ENCODE measurements at places on chromosomes 6 and 20.
A peak's percentile ranks its signal among the peaks of the same experiment; 100 is the strongest.

DNA sequence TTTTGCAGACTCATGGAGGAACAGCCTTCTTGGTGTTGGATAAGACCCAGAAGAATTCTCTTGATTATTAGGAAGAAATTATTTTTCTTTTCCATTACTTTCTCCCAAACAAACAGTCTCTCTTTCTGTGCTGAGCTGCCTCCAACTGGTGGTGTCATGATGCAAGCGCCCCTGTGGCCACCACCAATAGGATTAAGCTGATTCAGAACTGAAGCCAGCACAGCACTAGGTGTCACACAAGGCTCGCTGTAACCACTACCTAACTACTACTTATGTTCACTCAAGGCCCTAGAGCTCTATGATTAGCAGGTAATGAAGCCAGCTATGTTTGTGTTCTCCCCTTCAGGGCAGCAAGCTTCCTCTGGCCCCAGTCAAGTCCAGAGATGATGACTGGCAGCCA is 123.4 kb downstream of the HTR1B start:
- no peak for DNase-seq

DNA sequence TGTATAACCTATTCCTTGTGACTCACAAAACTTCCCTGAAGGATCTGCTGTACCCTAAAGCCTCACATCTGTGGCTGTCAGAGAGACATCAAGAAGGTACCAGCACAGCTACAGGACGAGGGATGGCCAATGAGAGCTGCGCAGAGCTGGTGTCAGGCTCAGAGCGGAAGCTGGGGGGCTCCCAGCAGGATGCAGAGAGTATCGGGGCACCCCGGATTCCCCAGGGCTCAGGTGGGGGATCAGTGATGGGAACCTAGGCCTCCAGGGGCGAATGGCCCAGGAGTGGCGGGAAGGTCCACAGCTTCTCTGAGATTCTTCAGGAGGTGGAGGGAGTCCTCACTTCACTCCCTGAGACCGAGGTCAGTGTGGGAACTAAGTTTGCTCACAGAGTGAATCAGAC is 30.9 kb upstream of the SMOC2 start:
- DNase-seq = no peak

- peak; percentile 77 for DNase-seq
Observed at GRCh38 chr6:169340395-169340794, 86.7 kb upstream of the THBS2 start.

- no peak for DNase-seq
Observed at GRCh38 chr6:2658788-2659187, 91.9 kb downstream of the MYLK4 start.

DNA sequence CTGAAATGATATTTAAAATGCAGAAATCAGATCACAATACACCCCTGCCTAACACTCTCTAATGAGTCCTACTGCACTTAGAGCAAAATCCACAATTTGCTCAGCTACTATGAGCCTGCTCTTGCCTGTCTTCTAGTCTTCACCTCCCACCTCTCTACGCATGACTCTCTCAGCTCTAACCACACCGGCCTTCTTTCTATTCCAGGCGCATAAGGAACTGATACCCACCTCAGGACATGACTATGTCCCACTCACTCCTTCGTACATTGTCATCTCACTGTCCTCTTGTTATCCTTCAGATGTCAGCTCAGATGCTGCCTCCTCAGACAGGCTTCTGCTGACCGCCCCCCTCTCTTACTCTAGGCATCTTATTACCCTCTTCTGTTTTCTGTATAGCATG is 201.0 kb upstream of the FLRT3 start:
- no peak for DNase-seq

DNA sequence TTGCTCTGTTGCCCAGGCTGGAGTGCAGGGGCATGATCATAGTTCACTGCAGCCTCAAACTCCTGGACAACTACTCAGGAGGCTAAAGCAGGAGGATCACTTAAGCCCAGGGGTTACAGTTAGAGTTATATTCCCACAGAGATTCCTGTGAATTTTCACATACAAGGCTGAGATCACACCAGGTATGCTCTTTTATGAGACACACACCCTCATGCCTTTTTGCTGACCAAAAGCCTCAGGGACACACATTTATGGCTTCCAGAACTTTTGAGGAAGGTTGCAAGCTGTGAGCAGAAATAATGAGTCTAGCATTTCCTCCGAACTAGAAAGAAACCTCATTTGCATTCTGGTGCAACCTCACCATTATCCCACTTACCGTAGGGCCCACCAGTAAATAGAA is 370.5 kb upstream of the ARID1B start:
- no peak for DNase-seq

- no peak for DNase-seq
Observed at GRCh38 chr6:29958921-29959320, 16.6 kb downstream of the HLA-A start.

GRCh38 chr6:166900130-166900708 is 56.1 kb downstream of the RNASET2 start:
- DNase-seq = no peak

DNA sequence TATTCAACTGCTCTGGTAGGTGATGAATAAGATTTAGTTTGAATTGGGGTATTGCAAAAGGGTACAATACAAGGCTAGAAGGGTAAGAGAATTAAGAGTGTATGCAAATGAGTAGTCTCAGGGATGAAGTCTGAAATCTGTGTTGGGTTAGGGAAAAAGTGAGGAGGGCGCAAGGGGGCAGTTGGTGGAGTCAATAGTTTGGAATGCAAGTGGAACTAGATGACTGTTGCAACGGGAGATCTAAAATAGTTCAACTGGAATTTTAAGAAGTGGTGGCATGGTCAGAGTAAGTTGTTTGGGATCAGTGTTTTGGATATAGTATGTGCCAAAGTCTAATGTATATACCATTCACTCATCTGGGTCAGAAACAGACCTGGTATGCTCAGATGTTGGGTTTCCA is 329.6 kb downstream of the GJA1 start:
- no peak for DNase-seq

GRCh38 chr6:82143041-82143481 is 104.5 kb downstream of the IBTK start:
- no peak for DNase-seq

DNA sequence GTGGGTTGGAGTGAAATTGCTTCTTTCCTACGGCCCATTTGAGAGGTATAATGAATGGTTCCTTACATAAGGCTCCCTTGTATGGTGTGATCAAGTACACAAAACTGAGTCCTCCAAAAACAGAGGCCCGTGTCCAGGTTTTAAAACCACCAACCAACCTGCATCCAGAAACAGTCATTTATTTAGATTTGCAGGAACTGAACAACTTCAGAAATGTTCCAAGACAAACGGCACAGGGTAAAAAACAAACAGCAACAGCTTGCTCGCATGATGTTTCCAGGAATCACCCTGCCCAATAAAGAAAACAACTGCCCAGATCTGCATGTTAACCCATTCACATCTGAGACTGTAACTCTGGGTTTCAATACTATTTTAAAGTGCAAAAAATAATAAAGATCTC is 40.2 kb upstream of the TRAM2 start:
- no peak for DNase-seq

- no peak for DNase-seq
Observed at GRCh38 chr6:167153521-167153959, 4.2 kb downstream of the GPR31 start.

GRCh38 chr6:139295901-139296300 is 4.1 kb upstream of the TXLNB start:
- no peak for DNase-seq

- peak; percentile 43 for DNase-seq
Observed at GRCh38 chr6:150143516-150144293, 861 bp downstream of the PPP1R14C start.

- no peak for DNase-seq
Observed at GRCh38 chr6:104527311-104527710, 332.4 kb downstream of the HACE1 start.

Measured in 8988T (cell line).